Smooth muscle cell of the pulmonary artery (primary cell): ENCODE measurements at places on chromosomes 6 and 20. TPM values are rescaled to one million over a fixed set of nuclear protein-coding genes. Genes with fewer than 3 reads are reported as not detected.

Gene SEMG1
- total RNA-seq: not detected in 2 replicates

Gene PRSS35
- total RNA-seq: 4.2 and 4.7 TPM in 2 replicates

Gene HLA-G
- total RNA-seq: 0.26 and 0.36 TPM in 2 replicates

Gene ULBP3
- total RNA-seq: 5.1 and 12.5 TPM in 2 replicates

Gene MAS1
- total RNA-seq: under 0.01 and 0.20 TPM in 2 replicates

Gene MCCD1
- total RNA-seq: not detected in 2 replicates

Gene SUMO4
- total RNA-seq: 1.2 and 1.7 TPM in 2 replicates

Gene CASS4
- 0.23 and 0.26 TPM in 2 replicates for total RNA-seq

Gene TCF15
- total RNA-seq: not detected in 2 replicates

Gene C2
- total RNA-seq: 1.7 and 4.7 TPM in 2 replicates

Gene TAGAP
- total RNA-seq: not detected in 2 replicates

Gene KIF13A
- 88.7 and 91.5 TPM in 2 replicates for total RNA-seq

Gene TMEM63B
- 36.9 and 56.1 TPM in 2 replicates for total RNA-seq
